Hematopoietic multipotent progenitor cell (in vitro differentiated cells): ENCODE measurements at places on chromosomes 16 and 17.

- no peak for DNase-seq
Measured at GRCh38 chr17:10109146-10109545, 89.3 kb downstream of the GAS7 start.

GRCh38 chr16:72470541-72470940, 298.6 kb upstream of the PMFBP1 start:
- no peak for DNase-seq

- DNase-seq = no peak
Measured at GRCh38 chr17:6305613-6306360, 129.1 kb downstream of the AIPL1 start.

GRCh38 chr16:80437707-80438106, 103.1 kb upstream of the DYNLRB2 start:
- no peak for DNase-seq

DNA sequence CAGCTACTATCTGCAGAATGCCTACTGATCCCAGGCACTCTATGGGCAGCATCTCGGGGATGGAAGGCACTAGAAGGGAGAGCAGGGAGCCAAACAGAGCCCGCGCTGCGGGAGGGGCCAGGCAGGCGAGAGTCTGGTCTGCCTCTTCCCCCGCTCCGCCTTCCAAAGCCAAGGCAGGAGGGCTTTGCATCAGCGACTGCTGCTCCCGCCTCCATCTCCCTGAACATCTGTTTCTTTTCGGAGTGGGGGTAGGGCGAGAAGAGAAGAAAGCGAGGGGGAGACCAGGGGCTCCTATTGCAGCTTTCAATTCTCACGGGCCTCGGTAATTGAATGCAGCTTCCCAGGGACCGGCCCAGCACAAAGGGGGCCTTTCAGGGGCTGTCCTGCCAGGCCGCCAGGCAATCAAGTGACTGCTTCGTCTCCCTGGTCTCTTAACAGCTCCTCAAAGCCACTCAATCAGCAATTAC, 31.4 kb upstream of the CDC42EP4 start:
- no peak for DNase-seq

GRCh38 chr16:65538976-65539375, 417.1 kb upstream of the CDH11 start:
- DNase-seq = no peak

DNA sequence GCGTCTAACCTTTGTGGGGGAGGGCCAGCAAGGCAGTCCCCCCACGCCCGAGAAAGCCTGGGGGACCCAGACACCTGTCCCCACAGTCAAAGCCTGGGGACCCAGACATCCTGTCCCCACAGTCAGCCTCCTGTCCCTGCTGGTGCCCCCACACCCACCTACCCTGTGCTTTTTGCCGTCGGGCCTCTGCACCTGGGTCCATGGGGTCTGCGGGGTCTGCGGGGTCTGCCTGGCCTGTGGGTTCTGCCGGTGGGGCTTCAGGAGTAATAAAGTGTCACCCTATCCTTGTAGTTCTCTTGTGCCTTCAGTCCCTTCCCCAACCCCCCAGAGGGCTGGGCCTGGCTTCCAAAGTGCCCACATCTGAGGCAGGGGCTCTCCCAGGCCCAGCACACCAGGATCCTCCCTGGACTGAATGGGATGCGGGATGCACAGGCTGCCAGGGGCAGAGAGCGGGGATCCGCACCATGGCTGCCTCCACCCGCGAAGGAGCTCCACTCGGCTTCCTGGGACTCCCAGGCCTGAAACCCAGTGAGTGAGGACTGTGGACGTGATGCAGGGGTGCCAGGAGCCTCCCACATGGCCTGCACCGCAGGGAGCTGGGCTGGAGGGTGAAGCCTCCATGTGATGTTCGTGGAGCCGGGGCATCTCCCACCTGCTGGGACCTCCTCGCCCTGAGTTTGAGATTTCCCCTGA, 16.3 kb upstream of the DPEP1 start:
- DNase-seq = no peak

DNA sequence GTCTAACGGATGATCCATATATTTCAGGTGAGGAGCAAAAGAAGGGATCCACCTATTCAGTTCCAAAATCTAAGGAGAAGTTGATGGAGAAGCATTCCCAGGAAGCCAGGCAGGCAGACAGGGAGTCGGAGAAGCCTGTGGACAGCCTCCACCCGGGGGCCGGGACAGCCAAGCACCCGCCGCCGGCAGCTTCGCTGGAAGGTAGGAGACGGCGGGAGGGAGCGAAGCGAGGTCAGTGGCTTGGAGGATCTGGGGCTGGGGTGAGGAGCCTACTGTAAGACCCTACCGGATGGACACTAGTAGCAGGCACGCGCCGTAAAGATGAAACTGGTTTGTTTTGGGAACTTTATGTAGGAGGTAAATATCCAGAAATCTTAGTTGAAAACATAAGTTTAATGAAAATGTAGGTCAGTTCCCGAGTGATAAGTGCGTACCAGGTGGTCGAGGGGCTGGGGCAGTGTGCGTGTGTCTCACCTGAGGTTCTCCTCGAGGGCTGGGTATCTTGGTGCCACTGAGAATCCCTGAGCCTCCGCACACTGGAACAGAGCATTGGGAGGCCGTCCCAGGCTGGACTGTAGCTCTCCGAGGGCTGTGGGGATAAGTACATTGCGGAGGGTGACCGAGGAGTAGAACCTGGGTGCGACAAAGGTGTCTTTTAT, 714 bp downstream of the SPATA33 start:
- no peak for DNase-seq

GRCh38 chr17:78774956-78775571, 7.0 kb downstream of the CYTH1 start:
- DNase-seq = no peak

GRCh38 chr17:44529864-44530263, 26.7 kb upstream of the GPATCH8 start:
- no peak for DNase-seq

GRCh38 chr17:43027091-43028032, 2.3 kb downstream of the RND2 start:
- no peak for DNase-seq

- no peak for DNase-seq
Measured at GRCh38 chr17:46832331-46832821, 13.9 kb upstream of the WNT3 start.

GRCh38 chr17:41974658-41975057, 8.1 kb downstream of the CNP start:
- DNase-seq = no peak

DNA sequence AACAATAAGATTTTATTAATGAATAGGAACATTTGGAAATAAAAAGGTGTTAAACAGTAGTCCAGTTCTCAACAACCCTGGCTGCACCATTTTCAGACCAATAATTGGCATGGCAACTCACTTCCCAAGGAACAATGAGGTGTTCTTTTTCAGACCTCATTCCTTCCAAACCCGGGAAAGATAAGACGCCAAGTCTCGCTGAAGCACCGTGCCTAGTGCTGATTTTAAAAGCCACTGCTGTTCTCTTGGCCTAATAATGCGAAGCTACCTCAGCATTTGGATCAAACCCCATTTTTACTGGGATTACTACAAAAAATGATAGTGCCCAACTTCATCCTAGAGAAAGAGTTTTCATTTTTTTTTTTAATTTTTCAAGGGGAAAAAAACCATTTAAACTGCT, 75.2 kb upstream of the NOL11 start:
- no peak for DNase-seq

DNA sequence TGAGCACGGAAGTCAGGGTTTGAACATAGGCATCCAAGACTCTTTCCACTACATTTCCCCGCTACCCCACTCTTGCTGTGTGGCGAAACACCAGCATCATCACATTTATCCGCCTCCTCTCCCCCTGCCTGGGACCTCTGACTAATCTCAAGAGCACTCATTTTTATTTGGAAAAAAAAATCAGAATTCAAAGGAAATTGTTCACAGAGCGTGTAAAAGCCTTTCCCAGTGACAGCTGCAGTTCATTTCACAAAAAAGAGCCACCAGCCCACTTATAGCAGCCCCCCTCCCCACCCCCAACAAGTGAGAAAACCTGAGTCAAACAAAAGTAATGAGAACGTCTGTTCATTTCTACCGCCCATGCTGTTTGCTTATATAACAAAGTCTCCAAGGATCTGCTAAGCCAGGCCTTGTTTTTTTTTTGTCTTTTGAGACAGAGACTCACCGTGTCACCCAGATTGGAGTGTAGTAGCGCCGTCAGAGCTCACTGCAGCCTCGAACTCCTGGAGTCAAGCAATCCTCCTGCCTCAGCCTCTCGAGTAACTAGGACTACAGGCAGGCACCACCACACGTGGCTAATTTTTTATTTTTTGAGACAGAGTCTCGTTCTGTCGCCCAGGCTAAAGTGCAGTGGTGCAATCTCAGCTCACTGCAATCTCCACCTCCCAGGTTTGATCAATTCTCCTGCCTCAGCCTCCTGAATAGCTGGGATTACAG, 48.3 kb upstream of the HAPSTR1 start:
- no peak for DNase-seq

DNA sequence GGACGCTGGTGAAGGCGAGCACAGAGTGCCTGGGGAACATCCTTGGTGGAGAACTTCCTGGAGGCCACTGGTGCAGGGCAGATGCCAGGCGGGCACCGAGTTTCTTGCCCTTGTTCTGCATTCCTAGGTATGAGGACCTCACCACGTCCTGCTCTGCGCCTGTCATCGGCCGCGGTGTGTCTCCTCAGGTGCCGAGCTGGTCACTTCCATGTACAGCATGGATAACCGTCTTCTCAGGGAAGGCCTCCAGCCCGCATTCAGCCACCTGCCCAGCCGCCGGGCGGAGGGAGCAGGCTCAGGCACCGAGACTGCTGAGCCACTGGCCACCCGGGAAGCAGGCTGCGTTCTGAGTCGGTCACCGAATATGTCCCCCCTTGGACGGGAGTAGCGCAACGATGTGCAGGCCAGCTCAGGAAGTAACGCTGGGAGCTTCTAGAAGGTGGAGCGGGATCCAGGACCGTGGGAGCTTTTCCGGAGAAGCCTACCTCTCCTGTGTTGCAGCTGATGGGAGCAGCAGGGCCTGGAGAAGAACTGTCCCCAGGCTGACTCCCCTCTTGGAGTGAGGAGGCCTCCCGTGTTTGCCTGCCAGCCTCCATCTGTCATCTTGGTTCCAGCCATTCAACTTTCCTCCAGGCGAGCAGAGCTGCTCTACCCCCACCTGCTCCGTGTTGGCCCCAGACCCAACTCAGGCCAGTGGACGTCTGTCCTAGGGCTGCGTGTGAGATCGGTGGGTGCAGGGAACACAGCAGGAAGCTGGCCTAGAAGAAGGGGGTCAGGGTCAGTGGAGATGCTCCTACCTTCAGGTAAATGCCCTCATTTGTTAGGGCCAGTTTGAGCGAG, 2.1 kb upstream of the BAIAP2 start:
- no peak for DNase-seq

DNA sequence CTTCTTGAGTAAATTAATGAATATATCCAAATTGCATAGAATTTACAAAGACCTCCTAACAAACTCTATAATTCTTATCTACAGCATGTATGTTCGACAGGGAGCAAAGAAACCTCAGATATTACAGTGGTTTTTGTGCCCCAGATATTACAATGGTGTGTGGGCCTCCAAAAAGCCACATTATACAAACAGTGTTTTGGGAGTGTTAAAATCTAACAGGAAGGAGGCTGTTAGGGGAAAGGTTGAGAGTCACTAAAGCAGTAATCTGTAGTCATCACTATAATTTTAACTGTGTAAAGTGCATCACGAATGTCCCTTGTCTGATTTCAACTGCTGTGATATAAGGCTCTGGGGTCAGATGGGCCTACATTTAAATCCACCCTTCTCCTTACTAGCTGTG, 400.2 kb upstream of the C16orf82 start:
- no peak for DNase-seq

DNA sequence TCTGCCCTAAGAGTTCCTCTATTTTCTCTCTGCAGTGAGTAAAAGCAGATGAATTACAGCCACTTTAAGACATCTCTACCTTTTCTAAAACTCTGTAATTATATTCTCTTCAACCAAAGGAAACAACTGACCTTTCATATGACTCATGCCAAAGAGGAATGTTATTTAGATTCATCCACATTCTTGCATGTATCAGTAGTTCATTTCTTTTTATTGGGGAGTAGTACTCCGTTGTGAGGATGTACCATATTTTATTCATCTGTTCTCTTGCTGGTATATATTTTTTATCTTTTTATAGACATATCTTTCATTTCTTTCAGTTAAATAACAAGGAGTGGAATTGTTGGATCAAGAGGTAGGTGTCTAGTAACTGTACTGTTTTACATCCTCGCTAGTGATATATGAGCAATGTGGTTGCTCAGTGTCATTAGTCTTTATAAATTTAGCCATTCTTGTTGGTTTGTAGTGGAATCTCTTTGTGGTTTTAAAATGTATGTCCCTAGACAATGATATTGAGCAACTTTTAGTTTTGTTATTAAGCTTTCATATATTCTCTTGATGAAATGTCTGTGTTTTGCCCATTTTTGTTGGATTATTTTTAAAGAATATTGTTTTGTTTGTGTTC, 7.8 kb upstream of the MYH8 start:
- no peak for DNase-seq

DNA sequence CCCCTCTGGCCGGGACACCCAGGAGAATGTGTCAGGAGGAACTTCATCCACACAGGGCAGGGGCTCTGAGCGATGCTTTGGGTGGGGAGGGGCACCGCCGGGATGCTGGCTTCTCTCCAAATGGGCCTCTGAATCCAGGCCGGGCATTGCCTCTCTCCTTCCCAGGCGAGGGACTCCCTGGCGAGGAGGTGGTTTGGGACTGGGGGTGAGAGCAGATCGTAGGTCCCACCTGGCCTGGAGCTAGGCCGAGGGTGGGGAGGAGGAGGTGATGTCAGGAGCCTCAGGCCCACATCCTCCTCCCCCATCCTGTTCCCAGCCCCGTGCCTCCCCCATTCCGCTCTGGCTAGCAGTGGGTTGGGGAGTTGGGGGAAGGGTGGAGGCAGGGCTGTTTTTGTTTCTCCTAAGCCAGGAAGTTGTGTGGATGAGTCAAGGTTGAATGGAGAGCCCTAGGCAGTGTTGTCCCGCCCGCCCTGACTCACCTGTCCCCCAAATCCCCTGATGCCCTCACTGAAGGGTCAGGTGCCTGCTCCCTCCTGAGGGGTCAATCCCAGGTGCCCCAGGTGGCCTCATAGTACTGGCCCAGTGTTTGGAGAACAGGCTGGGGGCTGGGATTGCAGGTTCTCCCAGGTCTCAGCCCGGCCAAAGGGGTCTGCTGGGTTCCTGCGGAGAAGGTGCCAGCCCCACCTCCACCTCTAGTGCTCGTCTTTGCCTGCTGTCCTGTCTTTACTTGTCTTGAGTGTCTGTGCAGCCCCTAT, 2.8 kb downstream of the GRB7 start:
- DNase-seq = no peak

- DNase-seq = no peak
Measured at GRCh38 chr16:15856901-15857698, at the start of gene MYH11. TSS of gene MYH11 (minus strand) at chr16:15857028. CDS start at chr16:15838252, 18,776 bp downstream.

DNA sequence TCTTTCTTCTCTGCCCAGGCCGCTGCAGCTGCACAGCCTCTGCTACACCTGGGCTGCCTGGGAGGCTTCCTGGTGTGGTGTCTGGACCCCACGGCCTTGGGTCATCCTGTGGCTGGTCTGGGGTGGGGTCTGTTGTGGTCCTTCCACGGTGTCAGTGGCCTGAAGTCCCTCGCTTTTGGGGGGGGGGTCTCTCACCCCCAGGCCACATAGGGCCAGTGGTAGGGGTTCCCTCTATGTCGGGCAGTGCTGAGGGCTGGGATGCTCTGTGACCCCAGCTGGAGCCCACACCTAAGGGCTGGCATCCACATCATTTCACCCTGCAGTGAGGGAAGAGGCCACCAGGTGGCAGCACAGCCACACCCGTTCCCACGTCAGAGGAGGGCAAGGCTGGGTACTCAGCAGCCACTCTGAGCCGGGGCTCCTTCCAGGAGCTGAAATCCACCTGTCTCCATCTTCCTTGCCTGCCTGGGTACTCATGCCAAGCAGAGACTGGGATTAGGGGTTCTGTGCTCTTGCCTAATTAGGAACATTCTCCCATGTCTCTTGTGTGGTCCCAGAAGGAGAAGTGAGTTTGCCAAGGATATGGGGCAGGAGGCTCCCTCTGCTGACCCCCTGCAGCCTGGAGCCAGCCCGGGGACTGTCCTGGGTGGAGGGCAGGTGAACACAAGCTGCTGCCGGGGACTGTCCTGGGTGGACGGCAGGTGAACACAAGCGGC, 13.0 kb downstream of the ENGASE start:
- DNase-seq = peak; percentile 59
